Stimulated activated CD4-positive, alpha-beta T cell treated with anti-CD3 and anti-CD28 coated beads, Interleukin-1b, Interleukin-23, amount 100 ng/mL, for 1 hour (primary cell): ENCODE measurements at places on chromosomes 1 and 21.

DNA sequence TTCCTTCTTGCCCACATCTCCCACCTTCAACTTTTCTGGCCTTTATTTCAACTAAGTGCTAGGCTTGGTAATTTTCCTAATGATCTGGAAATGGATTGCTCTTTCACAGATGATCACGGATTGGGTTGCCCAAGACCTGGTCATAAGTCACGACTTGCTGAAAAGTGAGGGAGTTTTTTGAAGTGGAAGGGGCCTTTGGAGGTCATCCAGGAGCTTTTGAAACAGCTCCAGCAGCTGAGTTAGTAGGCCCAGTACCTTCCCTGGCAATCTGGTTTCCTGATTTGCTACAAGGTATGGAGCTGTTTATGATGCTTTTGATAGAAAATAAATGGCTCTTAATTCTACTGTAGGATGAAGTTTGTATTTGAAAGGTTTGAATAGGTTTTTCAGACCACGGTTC is 20.4 kb downstream of the GREM2 start:
- no peak for DNase-seq

- no peak for DNase-seq
Observed at GRCh38 chr1:230463326-230463725, 37.2 kb upstream of the PGBD5 start.

DNA sequence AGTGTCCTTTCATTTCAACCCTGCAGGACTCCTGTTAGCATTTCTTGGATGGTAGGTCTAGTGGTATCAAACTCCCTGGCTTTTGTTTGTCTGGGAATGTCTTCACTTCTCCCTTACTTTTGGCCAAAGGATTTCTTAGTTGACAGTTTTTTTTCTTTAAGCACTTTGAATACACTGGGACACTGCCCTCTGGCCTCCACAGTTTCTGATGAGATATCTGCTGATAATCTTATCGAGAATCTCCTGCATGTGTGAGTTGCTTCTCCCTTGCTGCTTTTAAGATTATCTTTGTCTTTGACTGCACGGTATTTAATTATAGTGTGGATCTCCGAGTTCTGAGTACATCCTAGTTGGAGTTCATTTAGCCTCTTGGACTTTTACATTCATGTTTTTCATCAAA is 13.3 kb downstream of the UTS2 start:
- DNase-seq, result no peak

- no peak for DNase-seq
Observed at GRCh38 chr21:10521091-10521598, at the start of gene TPTE. TSS of gene TPTE (plus strand) at chr21:10521583. CDS start at chr21:10538724, 17,141 bp downstream.

DNA sequence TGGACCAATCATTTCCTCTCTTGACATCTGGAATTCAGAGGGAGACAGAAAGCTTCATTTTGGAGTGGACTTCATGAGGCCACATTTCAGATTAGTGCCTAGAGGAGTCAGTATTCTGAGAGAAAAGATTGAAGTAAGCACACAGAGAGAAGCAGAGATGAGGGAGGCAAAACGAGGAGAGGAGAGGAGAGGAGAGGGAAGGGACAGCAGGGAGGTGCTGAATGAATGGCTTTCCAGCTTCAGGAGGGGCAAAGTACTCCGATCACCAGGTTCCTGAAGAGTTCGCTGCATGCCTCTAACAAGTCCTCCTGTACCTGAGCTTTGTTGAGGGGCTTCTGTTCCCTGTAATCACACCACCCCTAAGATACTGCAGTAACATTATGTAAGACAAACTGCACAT is 76.0 kb downstream of the NRIP1 start:
- DNase-seq, result no peak

DNA sequence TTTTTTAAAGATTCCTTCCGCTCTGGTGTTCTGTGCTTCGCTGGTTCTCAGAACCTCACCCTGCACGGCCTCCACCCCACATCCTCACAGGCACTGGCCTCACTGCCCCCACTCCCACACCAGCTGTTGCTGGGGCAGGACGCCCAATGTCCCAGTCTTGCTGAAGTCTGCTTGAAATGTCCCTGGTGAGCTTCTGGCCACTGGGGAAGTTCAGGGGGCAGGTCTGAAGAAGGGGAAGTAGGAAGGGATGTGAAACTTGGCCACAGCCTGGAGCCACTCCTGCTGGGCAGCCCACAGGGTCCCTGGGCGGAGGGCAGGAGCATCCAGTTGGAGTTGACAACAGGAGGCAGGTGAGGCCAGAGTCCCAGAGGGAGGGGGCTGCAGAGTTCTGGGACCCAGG is at the start of gene C1QA:
Gene C1QA, plus strand, starts transcription at position 276 of the 400 bp plus-strand sequence. CDS start 989 bp downstream, outside the sequence.
- DNase-seq, result no peak

DNA sequence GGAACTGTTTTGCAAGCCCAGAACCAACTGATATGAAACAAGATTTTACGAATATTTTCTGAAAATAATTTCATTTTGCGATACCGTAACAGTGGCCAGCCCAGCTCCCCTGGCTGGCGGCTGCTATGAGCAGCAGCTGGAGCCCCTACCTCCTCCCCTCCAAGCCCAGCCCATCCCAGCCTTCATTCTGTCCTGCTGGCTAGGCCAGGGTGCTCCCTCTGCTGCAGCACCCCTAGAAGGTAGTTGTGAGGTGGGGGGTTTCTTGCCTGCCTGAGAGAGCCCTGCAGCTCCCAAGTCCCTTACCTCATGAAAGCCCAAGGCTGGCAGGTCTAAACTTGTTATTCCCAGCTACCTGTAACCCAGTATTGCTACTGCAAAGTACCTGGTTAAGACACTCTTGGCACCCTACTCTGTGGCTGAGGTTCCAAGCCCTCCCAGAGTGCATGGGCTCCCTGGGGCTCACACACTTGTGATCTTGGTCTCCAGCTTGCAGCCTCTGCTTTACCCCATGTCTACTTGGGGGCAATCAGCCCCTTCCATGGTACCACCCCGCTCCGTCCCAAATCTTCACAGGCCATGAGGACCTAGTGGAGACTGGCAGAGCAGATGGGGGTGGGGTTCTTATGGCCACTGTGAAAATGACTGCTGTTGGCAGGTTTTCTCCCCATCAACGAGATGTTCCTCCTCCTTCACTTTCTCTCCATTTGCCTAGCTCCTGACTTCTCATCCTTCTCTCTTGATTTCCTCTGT is 239.8 kb downstream of the TRABD2B start:
- no peak for DNase-seq

DNA sequence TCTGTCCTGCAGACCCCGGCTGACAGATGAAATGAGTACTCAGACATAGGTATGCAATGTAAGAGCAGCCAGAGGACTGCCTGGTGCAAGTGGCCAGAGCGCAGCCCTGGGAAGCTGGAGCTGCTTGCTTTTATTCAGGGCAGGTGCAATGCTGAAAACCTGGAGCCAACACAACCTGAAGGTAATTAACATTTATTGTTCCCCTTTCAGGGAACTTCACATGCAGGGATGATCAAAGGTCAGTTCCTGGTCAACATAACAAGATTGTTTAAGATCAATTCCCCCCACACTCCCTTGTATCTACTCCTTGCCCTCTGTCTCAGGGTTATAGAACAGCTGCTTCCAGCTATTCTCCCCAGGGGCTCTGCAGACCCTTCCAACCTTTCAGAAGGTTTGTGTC is 48.7 kb upstream of the PRELP start:
- no peak for DNase-seq

- no peak for DNase-seq
Observed at GRCh38 chr1:98003442-98003841, 82.6 kb upstream of the DPYD start.

DNA sequence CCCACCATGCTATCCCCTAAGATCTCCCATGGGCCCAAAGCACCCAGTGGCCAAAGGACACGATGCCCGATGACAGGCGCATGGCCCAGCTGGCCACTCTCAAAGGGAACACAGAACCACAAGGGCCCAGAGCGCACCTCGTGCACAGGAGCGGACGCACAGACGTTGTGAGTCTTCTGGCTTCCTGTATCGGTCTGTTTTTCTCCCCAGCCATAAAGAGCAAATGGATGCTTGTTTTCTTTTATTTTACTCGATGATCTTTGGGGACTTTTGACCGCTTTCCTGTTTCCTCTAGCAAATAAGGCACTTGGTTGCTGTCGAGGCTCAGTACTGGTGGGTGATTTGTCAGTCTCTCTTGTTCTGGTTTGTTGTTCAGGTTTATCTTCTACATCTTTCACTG is 16.2 kb downstream of the CCSAP start:
- no peak for DNase-seq
